PC-9 (cell line): ENCODE measurements at places on chromosomes 12 and 14. TPM values are rescaled to one million over a fixed set of nuclear protein-coding genes. Genes with fewer than 3 reads are reported as not detected.

DNA sequence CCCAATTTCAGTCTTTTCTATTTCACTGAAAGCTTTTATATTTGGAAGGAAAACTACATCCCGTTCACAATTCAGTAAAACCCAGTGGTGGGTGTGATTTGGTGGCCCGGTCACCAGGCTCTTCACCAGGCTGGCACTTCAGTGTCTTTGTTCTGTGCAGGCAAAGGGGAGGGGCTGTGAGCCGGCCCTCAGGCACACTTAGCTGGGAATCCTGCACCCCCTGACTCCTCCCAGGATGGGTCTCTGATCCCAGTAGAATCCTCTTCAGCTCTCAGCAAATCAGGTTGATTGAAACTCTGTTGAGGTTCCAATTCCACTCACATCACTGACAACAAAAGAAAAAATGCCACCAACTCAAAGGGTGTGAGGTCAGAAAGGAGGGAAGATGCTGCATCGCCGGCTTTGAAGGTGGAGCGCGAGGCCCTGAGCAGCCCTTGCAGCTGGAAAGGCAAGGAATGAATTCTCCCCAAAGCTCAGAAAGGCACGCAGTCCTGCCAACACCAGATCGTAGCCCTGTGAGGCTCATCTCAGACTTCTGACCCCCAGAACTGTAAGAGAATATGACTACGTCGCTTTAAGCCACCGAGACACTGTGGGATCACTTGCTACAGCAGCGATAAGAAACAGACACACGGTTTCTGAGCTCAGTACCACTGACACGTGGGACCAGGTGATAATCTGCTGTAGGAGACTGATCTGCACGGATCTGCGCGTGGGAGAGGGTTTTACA, 166.6 kb downstream of the PIWIL1 start:
- no peak overlapping the region for H3K27ac ChIP-seq
- DNase-seq = no peak
- H3K36me3 ChIP-seq = no peaks in the 10 kb centered on the region
- H3K4me1 ChIP-seq = no peaks in the 10 kb centered on the region

DNA sequence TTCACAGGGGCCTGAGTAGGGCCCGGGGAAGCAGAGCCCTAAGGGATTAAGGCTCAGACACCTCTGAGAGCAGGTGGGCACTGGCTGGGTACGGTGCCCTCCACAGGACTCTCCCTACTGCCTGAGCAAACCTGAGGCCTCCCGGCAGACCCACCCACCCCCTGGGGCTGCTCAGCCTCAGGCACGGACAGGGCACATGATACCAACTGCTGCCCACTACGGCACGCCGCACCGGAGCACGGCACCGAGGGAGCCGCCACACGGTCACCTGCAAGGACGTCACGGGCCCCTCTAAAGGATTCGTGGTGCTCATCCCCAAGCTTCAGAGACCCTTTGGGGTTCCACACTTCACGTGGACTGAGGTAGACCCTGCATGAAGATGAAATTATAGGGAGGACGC, 7.1 kb downstream of the LTBR start:
- H3K4me1 ChIP-seq = peaks cover 10% of the 10 kb centered on the region
- H3K27ac ChIP-seq = no peak overlapping the region
- no peaks in the 10 kb centered on the region for H3K27me3 ChIP-seq
- no peak overlapping the region for H3K4me3 ChIP-seq
- DNase-seq = no peak

C14orf180 gene
- total RNA-seq = not detected in 2 replicates

DNA sequence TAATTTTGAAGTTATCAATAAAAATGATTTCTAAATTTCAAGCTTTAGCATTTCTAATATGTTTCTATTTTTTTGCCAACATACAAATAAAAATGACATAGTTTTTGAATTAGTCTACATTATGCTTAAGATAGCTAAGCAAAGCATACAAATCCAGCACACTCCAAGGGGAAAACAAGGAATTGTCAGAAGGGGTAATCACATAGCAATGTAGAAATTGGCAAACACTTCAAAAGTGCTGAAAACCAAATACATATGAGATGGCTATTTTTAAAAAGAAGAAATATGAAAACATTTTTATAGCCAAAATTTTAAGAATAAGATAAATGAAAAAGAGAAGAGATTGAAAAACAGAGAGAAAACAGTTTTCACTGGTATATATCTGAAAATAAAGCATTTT, 308.0 kb downstream of the SLC6A15 start:
- H3K4me1 ChIP-seq = no peaks in the 10 kb centered on the region
- H3K4me3 ChIP-seq = no peak overlapping the region
- H3K36me3 ChIP-seq = no peaks in the 10 kb centered on the region
- no peaks in the 10 kb centered on the region for H3K27me3 ChIP-seq

DNA sequence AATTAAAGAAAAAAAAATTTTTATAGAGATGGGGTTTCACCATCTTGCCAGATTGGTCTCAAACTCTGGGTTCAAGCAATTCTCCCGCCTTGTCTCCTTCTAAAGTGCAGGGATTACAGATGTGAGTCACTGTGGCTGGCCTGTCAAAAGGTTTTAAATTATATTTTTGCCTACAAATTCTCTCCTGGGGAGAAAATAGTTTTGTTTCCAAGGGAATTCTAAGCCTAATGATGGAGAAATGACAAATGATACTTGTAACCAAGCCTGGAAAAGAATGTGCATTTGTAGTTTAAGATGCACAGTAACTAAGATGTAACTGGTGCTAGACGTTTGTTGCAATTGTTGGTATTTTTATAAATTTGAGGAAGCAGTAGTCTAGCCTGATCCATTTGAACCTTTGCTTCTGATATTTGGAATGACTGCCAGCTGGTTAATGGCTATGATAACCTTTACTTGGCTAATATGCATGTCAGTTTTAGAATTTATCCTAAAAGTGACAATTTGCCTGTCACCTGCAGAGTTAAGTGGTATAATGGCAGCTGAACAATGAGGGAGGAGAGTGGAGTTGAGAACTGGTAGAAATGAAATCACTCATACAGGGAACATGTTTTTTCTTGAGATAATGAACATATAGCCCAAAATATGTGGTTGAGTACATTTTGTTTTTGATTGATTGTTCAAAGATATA, 148.0 kb downstream of the FUT8 start:
- H3K4me3 ChIP-seq = no peak overlapping the region
- H3K4me1 ChIP-seq = no peaks in the 10 kb centered on the region
- H3K27ac ChIP-seq = no peak overlapping the region
- DNase-seq = no peak
- H3K27me3 ChIP-seq = no peaks in the 10 kb centered on the region
